ENCODE measurements at places on chromosomes 7 and 10.

GRCh38 chr7:142585425-142585824 is 163.8 kb upstream of the PRSS1 start:
- DNase-seq, result no peak

- no peak for DNase-seq
Measured at GRCh38 chr7:84245835-84246234, 51.2 kb upstream of the SEMA3A start.

GRCh38 chr10:28328346-28328745 is 25.5 kb upstream of the MPP7 start:
- no peak for DNase-seq

DNA sequence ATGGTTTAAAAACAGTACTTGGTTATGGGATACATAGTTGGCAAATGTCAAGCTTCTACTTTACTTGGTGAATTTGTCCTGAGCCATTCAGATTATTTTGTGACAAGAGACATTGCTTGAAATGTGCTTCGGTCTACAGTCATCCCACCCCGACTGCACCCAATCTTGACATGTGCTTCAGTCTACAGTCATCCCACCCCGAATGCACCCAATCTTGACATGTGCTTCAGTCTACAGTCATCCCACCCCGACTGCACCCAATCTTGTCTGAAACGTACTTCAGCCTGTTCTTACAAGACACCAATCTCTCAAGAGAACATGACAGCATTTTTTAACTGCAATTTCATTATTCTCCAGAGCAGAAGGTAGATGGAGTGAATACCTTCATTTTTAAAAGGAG is 47.8 kb downstream of the PRKCQ start:
- DNase-seq, result no peak

DNA sequence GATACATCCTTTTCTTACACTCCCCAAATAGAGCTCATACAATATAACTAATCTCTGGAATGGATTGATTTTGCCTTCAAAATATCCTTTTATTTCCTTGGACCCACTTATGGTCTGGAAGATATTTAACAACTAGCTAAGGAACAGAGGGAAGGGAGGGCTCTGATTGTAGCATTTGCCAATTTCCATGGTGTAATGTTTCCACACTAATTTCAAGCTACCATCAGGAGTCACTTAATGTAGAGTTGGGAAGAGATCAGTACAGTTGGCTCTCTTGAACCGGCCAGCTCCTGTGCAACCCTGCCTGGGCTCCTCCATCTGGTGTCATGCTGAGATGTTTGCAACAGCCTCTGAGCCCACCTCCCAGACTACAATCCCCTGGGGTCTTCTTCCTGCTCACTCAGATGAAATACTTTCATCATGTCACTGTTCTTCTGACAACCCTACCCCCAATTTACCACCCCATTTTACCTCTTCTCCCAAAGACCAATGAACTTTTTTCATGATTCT is 8.0 kb upstream of the IL6 start:
- DNase-seq, result no peak

- DNase-seq, result no peak
Measured at GRCh38 chr7:99541212-99541611, 10.7 kb downstream of the FAM200A start.
